Bronchial epithelial cell (primary cell): ENCODE measurements at places on chromosomes 7 and 10. TPM values are rescaled to one million over a fixed set of nuclear protein-coding genes. Genes with fewer than 3 reads are reported as not detected.

CHAT gene
- not detected in 2 replicates for total RNA-seq

SFXN3 gene
- 14.0 and 16.1 TPM in 2 replicates for total RNA-seq

PHYHIPL gene
- not detected in 2 replicates for total RNA-seq

DNA sequence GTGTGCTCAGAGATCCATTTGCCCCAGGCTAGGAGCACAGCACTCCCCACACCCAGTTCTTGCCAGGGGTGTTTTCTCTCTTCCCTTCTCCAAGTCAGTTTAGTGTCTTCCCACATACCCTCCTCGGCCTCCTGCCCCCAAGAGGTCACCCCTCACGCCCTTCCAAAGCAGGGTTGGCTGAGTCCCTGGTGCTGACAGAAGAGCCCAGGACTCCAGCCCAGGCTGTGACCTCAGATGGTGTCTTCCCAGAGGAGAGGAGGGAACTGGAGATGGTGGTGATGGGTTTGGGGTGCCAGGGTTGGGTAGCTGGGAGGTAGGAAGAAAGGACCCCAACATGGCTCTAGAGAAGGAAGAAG is 19.8 kb downstream of the ZNF775 start:
- no peak for DNase-seq

DNA sequence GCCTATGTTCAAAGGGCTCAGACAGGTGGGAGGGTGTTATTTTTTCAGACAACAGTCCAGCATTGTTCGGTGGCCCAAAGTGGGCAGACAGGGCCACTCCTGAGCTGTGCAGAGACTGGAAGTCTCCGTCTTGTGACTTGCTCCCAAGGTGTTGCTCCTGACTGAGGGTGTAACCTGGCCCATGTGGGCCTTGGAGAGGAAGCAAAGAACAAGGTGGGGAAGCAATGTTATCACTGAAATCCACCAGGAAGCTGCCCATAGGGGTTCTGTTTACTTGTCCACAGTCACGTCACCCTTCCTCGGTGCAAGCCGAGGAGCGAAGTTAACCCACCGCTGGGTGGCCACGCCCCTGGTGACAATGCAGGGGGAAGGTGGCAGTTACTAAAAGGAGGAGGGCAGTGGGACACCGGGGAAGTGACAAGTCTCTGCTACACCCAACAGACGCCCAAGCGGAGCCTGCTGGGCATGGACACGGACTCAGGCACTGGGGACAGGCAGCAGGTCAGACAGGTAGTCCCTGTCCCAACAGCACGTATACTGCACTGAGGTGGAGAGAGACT is 311.6 kb upstream of the MKI67 start:
- no peak for DNase-seq

DNA sequence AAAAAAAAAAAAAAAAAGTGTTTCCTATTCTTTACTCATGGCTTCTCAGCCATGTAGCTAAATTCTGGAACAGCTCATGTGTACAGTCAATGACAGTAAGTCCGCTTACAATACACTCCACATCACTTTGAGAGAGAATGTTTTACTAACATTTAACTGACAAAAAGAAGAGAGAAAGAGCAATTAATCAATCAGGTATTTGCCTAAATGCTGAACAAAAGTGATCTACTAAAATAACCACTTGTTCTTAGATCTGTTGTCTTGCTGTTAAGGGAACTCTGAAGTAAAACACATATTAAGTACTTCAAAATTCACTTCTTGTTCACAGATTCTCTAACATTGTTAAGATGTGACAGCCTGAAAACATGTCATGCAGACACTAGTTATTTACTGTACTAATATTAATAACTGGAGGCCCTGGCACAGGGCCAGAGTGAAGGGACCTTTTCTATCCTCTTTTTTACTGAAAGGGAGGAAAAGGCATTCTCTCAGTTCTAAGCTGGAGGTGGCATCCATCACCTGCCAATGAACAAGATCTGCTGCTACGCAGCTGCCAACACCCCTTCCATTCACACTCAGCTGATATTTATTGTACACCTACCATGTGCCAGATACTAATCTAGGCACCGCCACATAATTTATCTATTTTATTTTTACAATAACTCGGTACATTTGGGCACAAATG is 72.6 kb downstream of the AHR start:
- no peak for DNase-seq

DNA sequence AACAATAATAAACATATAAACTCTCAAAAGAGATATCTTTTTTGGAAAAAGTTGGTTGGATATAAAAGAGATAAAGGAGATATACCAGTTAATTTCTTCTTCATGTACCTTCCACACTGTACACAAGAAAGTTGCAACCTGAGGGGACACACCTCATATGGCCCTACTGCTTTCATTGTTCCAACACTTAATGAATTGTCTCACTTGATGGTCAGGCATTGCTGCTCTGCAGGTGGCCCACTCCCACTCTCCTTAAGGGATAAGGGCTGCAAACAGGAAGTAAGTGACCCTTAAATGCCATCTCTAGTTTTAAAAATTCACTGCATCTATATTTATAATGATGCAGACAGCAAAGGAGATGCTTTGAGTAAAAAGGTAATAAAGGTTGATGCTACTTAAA is 152.3 kb downstream of the BTAF1 start:
- no peak for DNase-seq

DNA sequence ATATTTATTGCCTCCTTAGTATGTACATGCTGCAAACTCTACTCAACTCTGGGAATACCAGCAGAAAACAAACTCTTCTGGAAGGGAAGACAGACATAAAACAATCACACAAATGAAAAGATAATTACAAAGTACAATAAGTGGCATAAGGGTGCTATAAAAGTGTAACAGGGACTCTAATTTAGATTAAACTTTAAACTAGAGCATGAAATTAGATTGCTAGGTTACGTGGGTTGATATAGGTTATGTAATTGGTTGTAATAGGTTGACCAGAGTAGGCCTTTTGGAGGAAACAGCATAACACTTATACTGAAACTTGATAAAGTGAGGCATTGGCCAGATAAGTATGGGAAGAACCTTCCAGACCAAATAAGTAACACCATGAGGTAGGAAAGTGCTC is 26.2 kb upstream of the DKK1 start:
- DNase-seq = no peak

GRCh38 chr7:131106681-131107336 is 220.9 kb upstream of the MKLN1 start:
- no peak for DNase-seq

DNA sequence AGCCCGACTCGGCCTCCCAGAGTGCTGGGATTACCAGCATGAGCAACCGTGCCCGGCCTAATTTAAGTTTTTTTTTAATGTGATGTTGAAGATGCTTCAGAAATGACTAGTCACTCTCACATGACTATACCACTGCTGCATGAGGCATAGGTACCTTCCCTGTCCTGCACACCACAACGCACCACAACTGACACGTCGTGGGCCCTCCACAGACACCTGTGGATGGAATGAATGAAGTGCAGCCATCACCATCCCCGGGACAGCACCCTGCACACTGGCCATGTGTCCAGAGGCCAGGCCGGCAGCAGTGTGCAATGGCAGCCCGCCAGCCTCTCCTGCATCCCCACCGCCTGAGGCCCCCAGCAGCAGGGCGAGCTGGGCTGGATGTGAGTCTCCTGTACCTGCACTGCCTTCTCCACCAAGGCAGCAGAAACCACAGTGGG is 55.1 kb downstream of the VOPP1 start:
- DNase-seq = no peak

- DNase-seq = no peak
These were observed 33.4 kb downstream of the PDGFA start for GRCh38 chr7:486216-486743.
